Activated T-helper 2 cell treated with anti-CD3 and anti-CD28 coated beads, Interferon-gamma antibody, Interleukin-2, Interleukin-4, amounts not matched to agents 10 μg/mL and 5 μg/mL and 100 μg/mL, durations not matched to agents 14 hours and 24 hours and 36 hours (primary cell): ENCODE measurements at places on chromosomes 13 and 19. TPM values are rescaled to one million over a fixed set of nuclear protein-coding genes. Genes with fewer than 3 reads are reported as not detected.

- DNase-seq: no peak
These were observed 553.4 kb upstream of the KLF12 start for GRCh38 chr13:74687442-74688182.

Gene CYP4F11
- total RNA-seq: not detected in 2 replicates

DNA sequence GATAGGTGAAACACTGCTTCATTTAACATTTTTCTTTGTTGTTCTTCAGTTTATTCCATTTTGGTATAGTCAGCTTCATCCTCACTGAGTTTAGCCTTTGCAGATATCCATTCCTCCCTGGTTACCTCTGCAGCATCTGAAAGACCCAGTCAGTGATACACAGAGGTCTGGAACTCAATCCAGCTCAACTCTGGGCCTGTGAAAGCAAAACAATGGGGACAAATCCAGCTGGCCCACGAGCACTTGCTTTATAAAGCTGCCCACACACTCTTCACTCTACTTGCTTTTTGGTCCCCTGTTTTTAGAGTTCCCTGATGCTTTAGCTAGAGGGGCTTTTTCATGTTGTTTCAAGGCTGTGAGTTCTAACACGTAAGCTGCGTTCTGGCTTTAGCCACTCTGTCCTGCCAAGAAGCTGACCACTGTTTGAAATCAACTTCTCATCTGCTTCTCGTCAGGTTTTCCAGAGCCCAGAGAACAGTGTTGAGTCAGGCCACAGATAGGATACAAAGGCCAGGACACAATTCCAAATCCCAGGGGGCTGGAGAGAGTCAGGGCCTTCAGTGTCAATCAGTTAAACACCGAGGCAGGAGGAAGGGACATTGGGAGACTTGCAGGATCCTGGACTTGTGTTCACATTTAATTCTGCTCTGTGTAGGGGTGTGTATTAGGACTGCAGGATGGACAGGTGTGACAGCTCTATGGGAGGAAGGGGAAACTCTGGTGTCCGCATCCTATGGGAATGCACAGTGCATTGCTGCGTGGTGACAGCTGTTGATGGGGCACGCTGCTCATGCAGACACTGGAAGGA is 83.5 kb upstream of the RNF113B start:
- no peak for DNase-seq

Gene C1QTNF9
- not detected in 2 replicates for total RNA-seq

GRCh38 chr19:6711605-6712004 is 8.8 kb downstream of the C3 start:
- no peak for DNase-seq

GRCh38 chr19:28504139-28504538 is 708.8 kb downstream of the UQCRFS1 start:
- DNase-seq: no peak

Gene SIX5
- total RNA-seq: 4.8 and 5.7 TPM in 2 replicates

Gene TTYH1
- 0.50 TPM in 1 of 2 replicates, not detected in the other for total RNA-seq

DNA sequence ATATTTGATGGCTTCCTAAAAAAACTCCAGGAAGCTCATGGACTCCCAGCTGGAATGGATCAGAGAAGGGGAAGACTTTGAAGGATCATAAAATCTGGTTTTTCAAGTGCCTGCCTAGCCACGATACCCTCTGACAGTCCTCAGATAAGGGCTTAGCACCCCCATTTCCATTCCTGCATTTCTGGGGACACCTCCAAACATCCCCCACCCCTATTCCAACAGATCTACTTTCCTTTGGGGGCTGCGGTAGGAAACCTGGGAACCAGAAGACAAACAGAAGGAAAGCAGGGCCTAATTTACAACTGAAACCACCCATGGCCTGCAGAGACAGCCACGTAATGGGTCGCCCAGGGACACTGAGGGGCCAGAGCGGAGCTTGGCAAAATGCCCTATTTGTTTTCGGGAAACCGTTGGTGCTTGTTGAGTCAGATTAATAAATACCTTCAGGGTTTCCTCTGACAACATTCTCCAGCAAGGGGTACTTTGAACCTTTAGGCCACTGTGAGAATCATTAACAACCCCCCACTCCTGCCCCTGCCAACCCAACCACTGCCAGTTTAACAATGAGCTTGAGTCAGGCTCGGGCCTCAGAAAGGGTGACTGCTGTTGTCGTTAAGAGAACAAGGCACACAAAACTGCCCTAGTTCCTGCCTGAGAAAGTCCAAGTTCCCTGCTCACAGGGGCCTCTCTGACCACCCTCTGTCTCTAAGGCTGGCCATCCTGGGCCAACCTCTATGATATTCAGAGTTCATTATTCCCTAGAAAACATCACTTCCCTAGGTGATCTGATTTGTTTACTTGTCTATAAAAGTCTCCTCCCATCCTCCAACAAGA is 23.5 kb downstream of the RHPN2 start:
- no peak for DNase-seq

- no peak for DNase-seq
These were observed 412.0 kb downstream of the FGF14 start for GRCh38 chr13:101989798-101990350.

DNA sequence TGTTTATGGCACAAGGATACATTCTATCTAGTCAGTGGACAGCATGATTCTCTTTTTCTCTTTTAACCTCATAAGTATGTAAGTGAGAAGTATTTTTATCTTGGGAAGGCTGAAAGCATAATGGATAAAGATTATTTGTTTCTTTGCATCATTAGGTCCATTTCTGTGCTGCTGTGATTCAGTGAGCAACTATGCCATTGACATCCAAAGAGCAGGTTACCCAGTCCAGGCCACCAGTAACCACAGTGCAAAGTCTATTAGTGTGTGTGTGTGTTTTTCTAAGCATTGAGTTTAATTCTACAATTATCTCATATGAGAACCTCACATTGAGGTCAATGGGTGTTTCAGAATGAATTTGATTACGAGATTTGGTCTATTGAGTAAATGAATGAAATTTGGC is 158.8 kb upstream of the DACH1 start:
- no peak for DNase-seq

- no peak for DNase-seq
These were observed 16.3 kb upstream of the TEX29 start for GRCh38 chr13:111304041-111304544.

DNA sequence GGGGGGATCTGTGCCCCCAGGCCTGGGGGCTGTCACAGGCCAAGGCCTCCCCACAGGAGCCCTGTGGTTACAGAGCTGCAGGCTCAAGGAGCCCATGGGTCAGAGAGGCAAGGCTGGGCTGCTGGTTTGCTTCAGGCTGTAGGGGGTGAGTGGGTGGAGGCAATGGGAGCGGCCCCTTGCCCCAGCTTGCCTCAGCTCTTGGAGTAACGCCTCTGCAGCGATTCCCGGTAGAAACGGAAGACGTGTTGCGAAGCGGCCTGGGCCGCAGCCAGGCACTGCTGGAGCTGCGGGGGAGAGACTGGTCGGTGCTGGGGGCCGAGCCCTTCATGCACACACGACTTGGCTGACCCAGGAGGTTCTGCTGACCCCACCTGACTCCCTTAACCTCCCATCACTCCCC is 10.1 kb downstream of the TMEM91 start:
- no peak for DNase-seq

GRCh38 chr13:99415014-99415650 is 86.1 kb upstream of the TM9SF2 start:
- DNase-seq: no peak

DNA sequence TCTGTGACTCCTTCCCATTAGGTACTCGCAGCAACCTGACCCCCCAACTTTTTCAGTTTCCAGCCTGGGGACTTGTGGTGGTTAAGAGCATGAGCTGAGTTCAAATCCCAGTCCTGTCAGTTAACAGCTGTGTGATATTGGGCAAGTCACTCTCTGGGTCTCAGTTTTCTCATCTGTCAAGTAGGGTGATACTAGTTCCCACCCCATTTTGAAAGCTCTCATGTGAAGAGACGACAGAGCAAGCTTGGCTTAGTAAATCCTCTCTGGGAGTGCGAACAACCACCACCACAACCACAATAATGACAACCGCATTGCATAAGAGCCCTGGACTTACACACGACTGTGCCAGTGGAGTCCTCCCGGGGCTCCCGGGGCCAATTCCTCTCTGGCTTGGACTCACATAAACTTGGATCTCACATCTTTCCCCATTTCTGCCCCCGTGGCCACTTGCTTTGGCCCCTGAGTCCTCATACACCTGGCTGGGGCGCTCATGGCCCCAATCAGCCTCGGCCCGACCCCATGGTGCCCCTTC is 454 bp downstream of the BLVRB start:
- no peak for DNase-seq

GRCh38 chr19:46844067-46844489 is 6.6 kb downstream of the AP2S1 start:
- DNase-seq: no peak

Gene GDF15
- not detected in 2 replicates for total RNA-seq

DNA sequence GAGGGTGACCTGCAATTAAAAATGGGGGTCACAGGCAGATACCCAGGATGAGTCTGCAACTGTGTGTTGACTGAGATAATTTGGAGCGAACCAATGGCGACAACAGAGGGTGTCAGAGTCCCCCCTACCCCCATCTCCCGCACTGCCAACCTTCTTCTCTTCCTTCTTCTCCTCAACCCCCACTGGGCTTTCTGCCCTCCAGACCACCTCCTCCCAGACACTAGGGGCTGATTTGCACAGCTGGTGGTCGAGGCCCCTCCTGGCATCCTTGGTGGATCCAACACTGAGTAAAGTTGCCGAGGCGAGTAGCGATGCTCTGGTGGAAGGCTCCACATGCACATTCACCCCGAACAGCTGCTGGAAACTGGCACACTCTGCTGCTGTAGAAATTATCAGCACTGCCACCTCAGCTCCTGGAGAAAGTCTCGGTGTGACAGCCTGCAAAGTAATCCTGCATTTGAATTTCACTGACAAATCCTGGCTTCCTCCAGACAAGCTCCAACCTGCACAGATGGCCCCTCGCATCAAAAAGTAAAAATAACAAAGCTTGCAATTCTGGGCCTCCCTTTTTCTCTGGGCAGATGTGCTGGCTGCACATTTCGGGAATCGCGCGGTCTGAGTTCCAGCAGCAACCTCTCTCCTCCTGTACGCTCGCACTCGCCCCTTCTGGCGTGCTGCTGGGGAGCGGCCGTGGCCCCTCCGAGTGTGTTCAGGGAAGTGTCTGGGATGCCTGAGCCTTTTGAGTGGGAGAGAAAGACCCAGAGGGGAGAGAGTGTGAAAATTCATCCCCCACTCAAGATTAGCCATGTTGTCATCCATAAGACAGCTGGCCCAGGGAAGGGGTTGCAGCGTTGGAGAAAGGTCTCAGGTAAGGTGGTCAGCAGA is 28.5 kb downstream of the CCNE1 start:
- no peak for DNase-seq

- DNase-seq: peak; percentile 68
These were observed 28.3 kb downstream of the IL12RB1 start for GRCh38 chr19:18058208-18059009.

Gene CEBPA
- 0.73 and 0.90 TPM in 2 replicates for total RNA-seq

GRCh38 chr13:33611121-33611805 is 206.7 kb upstream of the RFC3 start:
- DNase-seq: no peak

- no peak for DNase-seq
These were observed 20.9 kb downstream of the NOSIP start for GRCh38 chr19:49559443-49559842.

- peak; percentile 24 for DNase-seq
These were observed at the start of gene CELF5 for GRCh38 chr19:3224346-3225168. TSS of gene CELF5 (plus strand) at chr19:3224661. CDS start at chr19:3224740, 79 bp downstream.

Gene FUZ
- total RNA-seq: 13.0 and 13.6 TPM in 2 replicates

DNA sequence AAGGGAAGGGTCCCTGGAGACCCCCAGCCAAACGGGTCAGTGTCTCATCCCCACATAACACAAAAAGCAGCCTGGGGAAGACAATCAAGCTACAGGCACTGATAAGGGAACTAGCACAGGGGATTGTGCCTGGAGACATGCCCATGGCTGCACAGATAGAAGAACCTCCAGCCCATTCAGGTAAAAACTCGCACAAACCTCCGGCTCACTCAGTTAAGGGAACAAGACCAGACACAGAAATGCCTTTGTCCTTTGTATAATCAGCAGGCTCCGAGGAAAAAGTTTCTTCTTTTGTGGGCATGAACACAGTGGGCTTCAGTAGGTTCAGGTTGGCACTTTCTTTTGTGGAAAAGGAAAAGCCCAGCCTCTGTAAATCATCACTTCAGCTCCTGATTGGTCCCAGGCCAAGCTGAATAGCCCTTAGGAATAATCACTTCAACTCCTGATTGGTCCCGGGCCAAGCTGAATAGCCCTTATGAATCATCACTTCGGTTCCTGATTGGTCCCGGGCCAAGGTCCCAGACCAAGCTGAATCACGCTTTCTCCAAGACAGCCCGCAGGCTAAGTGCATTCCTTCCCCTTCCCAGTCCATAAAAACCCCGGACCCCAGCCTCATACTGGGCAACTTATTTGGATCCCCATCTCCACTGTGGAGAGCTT is 5.0 kb upstream of the ZNF230 start:
- no peak for DNase-seq

DNA sequence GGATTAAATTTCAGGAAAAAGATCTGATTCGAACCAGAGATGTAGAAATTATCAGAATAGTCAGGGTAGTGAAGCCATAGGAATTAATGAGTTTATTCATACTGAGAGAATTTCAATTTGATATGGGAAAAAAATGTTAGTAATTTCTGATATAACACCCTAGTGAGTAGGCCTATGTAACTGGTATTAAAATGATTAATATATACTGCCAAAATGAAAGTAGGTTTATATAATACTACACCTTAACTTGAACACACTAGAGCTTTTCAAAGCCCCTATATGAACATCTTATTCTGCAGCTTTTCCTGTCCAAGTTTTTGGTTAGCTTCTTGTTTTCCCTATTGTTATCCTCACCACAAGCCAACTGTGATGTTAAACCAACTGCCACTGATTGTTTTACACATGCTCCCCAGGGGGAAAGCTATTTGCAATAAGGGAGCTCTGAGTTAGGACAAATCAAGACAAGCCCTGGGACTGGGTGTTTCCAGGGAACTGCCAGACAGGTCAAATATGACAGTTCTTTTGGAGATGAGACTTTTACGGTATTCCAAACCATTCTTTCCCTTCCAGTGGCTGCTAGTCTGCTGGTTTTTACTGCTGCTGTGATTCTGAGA is 45.3 kb downstream of the FNDC3A start:
- DNase-seq: no peak

Gene IZUMO2
- not detected in 2 replicates for total RNA-seq
